Cortex of kidney (tissue), 1 donor: ENCODE measurements at places on chromosomes 16 and 17.

DNA sequence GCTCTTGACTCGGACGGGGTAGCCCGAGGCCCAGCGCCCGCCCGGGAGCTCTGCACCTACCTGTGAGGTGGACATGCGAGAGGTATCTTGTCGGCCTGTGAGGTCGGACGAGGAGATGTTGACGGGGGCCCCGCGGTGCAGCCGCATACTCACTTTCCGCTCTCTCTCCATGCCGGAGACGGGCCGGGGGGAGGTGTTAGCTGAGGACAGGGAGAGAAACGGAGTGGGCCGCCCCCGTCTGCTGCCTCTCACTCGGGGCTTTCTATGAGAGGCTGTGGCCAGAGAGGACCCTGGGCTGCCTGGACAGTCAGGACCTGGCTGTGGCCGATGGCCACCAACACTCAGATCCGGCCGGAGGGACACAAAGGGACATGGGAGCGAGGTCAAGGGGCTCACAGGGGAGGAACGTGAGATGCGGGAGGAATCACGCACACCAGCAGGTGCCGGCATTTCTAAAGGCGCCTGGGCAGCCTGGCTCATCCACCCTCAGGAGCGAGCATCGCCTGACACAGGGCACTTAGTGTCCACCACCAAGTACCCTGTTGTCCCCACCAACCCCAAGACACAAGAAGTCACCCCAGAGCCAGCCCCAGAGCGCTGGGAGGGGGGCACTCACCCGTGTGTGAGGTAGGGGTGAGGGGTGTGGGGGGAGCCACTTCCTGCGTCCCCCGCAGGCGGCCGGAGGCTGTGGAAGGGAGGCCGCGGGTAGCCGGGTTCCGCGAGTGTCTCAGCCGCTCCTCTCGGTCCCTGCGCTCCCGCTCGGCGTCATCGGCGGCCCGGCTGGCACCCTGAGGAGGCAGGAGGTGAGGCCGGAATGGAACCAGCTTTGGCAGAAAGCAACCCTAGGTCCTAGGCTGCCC lies 20.2 kb downstream of the SLC16A3 start:
- no peak for DNase-seq

DNA sequence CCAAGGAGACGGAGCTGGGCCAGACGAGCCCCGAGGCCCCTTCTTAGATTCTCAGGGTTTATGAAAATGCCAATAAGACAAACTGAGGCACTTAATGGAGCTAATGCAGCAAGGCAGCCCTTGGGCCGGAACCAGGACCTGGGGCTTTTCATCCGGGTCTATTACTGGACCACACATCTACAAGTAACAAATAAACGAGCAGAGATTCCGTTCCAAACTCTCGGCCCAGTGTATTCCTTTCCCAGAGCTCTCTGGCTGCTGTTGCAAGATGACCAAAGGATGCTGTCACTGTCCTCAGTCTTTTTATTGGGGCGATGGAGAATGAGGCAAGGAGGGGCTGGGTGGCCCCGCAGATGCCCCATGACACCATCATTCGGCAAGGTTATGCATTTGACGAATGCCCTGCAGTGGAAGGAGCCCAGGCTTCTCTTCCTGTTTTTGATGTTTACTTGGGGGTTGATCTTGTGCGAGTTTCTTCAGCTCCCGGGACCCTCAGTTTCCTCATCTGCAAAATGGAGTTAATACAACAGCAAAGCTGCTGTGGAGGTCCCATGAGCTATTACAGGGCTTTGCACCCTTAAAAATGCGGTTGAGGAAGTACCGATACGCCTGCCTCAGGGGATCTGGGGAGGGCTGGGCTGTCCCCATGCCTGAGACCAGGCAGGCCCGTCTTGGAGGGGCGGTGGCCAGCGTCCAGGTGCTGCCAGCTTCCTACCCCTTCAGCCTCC lies 1.1 kb upstream of the NTN1 start:
- no peak for DNase-seq

GRCh38 chr16:85479972-85480726 lies 133.0 kb upstream of the GSE1 start:
- DNase-seq = no peak

DNA sequence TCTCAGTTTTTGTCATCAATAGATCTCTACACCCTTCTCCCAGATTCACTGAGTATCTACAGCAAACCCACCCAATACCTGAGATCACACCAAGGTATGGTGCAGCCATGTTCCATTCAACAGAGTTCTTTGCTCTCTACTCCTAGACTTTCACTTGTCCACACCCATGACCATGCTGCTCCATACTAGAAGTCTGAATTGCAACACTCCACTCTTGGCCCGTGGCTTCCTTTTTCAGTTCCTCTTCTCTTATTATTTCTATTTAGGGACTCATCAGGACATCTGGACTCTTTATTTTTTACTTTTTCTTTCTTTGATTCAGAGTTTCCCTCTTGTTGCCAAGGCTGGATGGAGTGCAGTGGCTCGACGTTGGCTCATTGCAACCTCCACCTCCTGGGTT lies 37.1 kb downstream of the YWHAE start:
- DNase-seq = no peak

DNA sequence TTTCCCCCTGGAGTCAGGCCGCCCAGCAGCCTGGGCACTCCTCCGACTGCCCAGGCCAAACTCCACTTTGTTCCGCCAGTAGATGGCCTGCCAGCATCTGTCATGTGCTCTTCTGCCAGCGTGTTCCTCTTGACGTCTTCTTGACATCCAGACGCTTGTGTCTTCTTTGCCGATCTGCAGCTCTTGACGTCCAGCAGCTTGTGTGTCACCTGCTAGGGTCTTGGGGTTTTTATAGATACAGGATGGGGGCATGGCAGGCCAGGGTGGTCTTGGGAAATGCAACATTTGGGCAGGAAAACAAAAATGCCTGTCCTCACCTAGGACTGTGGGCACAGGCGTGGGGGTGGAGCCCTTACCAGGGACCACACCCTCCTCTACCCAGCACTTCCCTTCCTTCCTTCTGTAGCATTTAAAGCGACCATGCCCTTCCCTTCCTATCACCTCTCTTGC lies 88.7 kb downstream of the BMERB1 start:
- DNase-seq = no peak

- DNase-seq = no peak
Measured at GRCh38 chr17:9170853-9171252, 149.5 kb downstream of the NTN1 start.

DNA sequence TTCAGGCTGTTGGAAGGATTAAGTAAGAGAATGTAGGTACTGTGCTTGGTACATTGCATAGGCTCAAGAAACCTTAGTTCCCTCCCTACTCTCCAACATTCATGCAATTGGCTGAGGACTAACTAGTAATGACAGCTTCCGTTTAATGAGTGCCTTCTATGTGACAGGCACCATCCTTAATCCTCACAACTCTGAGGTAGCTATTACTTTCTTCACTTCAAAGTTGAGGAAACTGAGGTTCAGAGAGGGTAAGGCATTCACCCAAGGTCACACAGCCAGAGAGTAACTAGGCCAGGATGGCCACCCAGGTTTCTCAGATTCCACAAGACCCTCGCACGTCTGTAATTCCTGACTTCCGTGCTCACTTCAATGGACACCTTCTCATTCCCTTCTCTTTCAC lies 22.2 kb downstream of the UNC119 start:
- DNase-seq = no peak

GRCh38 chr17:49067163-49067562 lies 65.4 kb upstream of the B4GALNT2 start:
- no peak for DNase-seq

DNA sequence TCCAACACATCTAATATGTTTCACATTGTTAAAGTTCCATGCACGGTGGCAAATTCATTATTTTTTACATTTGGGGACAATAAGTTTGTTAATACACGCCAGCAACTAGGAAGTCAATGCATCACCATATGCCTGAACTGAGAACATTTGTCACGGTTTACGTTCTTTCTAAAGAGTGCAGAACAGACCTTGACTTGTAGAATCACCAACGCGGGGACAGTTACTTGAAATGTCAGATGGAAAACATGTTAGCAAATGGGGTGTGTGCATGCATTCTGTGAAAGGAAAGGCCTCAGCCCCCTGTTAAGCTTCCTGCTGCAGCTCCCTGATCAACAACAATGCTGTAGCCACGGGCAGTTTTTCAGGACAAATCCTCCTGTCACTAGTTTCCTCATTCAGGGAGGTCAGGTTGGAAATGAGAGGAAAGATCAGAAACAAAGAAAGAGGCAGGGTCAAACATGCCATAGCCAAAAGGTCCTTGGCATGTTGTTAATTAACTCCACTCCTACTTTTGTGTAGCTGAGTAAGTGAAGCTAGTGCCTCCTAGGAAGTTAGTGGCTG lies 18.4 kb downstream of the SMIM36 start:
- no peak for DNase-seq

GRCh38 chr17:40015005-40015997 lies at the start of gene CSF3:
Gene CSF3 (plus strand): TSS chr17:40015440. CDS start chr17:40015475, 35 bp downstream.
- no peak for DNase-seq

DNA sequence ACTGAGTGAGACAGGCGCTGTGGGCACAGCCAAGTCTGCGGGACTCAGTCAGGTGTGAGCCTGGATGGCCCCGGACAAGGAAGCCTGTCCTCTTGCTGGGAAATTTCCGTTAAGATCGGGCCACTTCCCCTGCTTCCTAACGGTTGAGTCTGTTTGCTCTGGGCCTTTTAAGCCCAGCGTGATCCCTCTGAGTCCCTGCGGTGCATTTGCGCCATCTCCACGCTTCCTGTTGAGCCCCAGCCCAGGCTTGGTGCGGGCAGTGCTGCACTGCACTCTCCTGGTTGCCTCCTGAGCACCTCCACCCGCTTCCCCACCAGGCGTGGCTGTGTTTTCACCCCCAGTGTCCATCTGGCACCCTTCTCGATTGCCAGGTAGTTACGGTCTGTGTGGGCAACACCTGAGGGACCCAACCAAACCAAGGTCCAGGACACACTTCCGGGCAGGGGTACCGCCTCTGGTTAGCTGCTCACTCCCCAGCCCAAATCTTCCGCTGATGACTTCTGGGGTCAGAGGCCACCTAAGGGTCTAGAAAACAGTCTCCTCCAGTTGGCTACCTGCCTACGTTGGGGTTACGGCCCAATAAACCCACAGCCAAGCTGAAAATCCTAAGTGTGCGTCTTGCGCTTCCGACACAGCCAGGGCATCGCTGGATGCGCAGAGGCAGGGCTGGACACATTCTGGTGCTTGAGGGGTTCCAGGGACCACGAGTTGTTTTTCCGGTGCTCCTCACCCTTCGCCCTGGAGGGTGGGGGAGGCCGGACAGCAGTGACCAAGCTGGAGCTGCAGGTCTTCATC lies 1.4 kb upstream of the SLC25A10 start:
- DNase-seq = no peak

DNA sequence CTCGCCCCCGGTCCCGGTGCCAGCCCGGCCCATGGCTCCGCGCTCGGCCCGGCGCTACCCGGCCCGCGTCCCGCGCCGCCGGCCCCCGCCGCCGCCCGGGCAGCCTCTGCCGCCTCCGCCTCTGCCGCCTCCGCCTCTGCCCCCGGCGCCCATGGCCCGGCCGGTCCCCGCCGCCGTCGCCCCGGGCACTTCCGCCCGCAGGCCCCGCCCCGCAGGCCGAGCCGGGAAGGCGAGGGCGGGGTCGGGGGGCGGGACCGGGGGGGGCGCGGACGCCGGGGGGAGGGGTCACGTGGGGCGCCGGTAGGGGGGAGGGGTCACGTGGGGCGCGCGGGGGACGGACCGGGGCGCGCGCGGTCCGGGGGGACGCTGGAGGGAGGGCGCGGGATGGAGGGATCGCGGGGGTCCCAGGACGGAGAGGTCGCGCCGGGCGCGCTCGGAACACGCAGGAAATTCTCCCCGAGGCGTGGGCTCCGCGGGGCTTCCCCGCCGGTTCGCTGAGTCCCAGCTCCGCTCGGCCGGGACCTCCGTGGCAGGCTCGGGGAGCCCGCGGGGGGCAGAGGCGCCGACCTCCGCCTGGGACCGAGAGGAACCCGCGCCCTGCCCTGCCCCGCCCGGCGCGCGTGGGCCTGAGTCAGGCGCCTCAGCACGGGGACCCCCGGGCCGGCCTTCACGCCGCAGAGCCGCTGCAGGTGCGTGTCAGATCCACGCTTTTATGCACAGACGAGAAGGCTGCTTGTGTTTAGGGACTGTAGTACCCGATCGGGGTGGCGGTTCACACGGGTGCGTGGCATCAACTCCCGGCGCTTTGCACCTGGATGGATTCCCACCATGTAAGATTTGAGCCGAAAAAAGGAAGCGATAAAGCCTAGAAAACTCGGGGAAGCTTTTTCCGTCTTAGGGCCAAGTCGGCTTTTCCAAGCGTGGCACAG lies at the start of gene PGAP6:
TSS of gene PGAP6 (minus strand) at position 190 of the 929 bp plus-strand sequence. CDS start at position 33, 157 bp downstream.
- no peak for DNase-seq

DNA sequence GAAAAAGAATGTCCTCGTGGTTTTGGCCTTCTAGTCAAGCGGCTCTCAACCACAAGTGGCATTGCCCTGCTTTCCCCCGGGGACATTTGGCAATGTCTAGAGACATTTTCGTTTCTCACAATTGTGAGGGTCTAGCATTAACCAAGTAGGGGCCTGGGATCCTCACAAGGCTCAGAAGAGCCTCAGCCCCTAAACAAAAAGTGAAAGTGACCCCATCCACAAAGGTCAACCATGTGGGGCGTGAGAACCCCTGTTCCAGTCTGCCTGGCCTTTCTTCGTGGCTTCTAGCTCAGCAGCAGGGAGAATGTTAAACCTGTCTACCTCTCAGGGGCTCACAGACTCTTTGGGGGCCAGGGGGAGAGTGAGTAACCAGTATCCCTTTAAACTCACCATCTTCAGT lies 4.8 kb upstream of the RPL38 start:
- DNase-seq = no peak

- DNase-seq = no peak
Measured at GRCh38 chr17:47262586-47262985, 9.0 kb downstream of the ITGB3 start.

GRCh38 chr16:81597079-81597658 lies 152.6 kb downstream of the CMIP start:
- no peak for DNase-seq

DNA sequence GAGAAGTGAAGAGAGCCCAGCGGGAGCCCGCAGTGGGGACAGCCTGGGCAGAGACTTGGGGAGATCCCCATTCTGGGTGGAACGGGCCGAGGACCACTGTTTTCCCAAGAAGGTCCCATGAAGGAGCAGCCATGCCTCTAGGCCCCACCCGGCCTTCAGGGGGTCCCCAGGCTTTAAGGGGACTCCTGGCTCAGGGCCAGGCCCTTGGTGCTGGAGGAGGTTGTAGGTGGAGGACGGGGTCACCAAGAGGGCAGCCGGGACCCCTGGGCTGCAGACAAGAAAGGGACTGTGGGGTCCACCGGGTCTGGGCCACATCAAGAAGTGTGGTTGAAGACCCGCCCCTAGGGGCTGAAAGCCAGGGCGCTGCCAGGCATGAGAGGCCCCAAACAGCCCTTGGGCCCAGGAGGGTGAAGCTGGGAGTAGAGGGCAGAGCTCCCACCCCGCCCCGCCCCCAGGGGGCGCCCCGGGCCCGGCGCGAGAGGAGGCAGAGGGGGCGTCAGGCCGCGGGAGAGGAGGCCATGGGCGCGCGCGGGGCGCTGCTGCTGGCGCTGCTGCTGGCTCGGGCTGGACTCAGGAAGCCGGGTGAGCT lies at the start of gene PRSS21:
TSS of gene PRSS21 (plus strand) at position 487 of the 589 bp plus-strand sequence. CDS start at position 519, 32 bp downstream.
- no peak for DNase-seq
